Activated T-cell treated with anti-CD3 and anti-CD28 coated beads, Interleukin-2, amount 50 U/mL, for 48 hours (primary cell): ENCODE measurements at places on chromosomes 1 and 21.
A peak's percentile ranks its signal among the peaks of the same experiment; 100 is the strongest.

DNA sequence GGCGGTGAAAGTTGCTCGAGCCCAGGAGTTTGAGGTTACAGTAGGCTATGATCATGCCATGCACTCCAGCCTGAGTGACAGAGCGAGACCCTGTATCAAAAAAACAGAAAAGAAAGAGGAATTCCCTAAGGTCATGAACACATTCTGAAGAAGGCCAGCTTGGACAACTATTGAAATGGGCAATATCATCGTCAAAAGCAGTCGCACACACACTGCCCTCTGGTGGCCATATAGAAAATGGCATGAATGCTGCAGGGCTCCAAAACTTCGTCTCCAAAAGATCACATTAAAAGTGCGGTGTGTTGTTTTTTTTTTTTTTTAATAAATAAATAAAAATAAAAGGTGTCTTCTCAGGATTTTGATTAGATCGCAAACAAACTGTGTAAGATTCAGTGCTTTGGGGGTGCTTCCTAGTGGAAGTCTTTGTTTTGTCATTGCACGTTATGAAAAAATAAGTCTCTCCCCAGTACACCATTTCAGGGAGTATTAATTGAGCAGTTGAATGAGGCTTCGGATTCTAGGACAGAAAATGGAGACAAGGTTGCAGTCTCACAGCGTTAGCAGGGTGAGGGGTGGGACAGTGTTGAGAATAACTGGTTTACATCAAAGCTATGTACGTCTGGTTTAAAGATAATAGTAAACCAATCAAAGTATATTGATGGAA, 87.5 kb upstream of the FMN2 start:
- peak; percentile 26 for DNase-seq

DNA sequence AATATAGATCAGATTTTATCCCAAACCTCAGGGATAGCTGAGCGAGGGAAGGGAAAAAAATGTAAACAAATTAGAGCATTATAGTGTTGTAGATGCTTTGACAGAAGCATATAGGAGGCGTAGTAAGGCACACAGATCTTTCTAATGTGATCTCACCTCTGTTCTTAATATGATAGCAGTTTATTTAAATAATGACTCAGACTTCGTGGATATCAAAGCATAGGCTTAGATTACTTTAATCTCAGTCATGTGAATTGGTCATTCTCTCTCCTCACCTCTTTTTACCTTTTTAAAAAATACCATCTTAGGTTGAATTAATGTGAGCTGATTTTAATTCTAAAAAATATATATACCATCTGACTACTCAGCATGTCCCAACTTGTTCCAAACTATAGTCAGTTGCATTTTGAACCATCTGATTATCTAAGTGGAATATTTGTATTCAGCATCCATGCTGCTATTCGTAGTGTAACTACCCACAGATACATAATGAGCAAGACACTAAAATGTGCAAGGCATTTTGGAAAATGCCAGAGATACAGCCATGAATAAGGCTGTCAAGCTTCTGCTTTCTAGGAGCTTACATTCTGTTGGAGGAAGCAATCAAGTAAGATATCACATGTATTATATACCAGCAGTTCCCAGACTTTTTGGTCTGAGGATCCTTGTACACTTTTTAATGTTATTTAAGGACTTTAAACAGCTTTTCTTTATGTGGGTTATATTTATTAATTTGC, 76.7 kb downstream of the OSBPL9 start:
- DNase-seq, result no peak

DNA sequence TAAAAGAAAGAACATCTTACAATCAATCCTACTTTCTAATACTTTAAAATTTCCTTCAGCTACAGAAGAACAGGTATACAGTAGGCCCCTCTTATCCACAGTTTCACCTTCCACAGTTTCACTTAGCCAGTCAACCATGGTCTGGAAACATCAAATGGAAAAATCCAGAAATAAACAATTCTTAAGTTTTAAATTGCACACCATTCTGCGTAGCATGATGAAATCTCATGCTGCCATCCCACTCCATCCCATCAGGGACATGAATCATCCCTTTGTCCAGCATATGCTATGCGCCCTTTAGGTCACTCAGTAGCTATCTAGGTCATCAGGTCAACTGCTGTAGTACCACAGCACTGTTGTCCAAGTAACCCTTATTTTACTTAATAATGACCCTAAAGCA, 67.7 kb downstream of the HSF2BP start:
- DNase-seq, result no peak

GRCh38 chr1:76225526-76225925, 151.0 kb downstream of the ST6GALNAC3 start:
- DNase-seq, result no peak

DNA sequence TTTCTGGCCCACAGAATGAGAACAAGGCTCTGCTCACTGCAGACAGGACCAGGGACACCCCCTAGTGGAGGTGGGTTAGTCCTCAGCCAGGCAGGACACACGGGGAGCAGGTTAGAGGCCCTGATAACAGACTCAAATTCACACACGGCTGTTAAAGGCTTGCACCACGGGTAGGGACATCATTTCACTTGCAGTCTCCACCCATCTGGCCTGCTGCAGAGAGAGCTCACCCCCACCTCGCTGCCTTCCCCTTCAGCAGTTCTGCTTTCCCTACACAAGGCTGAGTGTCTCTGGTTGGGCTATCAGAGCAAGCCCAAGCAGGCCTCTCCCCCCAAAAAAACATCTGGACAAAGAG, 20.6 kb downstream of the MEF2D start:
- no peak for DNase-seq

DNA sequence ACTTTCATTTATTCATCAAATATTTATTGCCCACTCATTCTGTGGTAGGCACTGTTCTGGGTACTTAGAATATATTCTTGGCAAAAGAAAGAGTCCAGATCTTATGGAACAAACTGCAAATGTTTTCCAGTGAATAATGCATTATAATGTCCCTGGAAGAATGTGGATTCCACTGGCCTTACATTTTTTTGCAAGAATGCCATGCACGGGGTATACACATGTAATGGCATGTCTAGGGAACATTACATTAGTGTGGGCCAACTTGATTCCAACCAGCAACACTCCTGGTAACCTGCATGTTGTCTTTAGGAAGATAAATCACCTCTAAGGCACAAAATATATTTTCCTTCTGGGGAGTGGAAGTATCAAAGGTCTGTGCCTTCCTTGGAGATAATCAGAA, 33.0 kb upstream of the IFI44L start:
- DNase-seq, result no peak

GRCh38 chr1:243343970-243344937, 88.4 kb downstream of the SDCCAG8 start:
- DNase-seq, result no peak

GRCh38 chr1:211775170-211775569, 55.4 kb downstream of the LPGAT1 start:
- no peak for DNase-seq

DNA sequence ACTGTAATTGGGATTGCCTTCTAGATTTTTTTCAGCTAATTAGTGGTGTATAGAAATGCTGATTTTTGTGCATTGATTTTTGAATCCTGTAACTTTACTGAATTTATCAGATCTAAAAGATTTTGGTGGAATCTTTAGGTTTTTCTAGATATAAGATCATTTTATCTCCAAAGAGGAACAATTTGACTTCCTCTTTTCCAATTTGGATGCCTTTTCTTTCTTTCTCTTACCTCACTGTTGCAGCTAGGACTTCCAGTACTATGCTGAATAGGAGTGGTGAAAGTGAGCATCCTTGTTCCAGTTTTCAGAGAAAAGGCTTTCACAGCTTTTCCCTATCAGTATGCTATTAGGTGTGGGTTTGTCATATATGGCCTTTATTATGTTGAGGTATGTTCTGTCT, 53.6 kb downstream of the TESK2 start:
- DNase-seq, result no peak
